Stimulated activated CD8-positive, alpha-beta memory T cell treated with anti-CD3 and anti-CD28 coated beads, Interleukin-15, amount 100 ng/mL, for 24 hours (primary cell): ENCODE measurements at places on chromosomes 5 and 9.

DNA sequence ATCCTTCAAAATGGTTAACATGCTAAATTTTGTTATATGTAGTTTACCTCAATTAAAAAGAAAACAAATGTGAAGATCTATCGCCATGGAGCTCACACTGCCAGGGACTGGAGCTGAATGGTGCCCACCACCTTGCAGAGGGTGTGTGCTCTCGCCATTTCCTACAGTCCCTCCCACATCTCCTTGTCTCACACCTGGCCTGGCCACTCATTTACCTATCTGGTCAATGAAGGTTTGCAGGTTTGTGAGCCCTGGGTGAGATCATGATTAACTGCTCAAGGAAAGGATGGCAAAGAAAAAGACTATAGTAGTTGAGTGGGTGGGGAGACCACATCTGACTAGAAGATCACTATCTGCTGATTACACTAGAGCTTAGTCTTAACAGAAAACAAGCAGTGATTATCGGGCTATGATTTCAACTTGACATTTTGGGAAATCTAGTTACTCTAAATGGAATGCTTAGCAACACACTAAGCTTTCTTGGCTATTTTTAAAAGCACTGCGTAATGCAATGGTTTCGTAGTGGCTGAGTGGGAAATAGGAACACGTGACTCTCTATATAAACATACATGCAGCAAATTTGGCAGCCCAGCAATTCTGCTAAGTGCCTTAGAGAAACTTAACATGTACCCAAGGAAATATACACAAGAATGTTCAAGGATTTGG lies 27.3 kb downstream of the PUM3 start:
- no peak for DNase-seq

DNA sequence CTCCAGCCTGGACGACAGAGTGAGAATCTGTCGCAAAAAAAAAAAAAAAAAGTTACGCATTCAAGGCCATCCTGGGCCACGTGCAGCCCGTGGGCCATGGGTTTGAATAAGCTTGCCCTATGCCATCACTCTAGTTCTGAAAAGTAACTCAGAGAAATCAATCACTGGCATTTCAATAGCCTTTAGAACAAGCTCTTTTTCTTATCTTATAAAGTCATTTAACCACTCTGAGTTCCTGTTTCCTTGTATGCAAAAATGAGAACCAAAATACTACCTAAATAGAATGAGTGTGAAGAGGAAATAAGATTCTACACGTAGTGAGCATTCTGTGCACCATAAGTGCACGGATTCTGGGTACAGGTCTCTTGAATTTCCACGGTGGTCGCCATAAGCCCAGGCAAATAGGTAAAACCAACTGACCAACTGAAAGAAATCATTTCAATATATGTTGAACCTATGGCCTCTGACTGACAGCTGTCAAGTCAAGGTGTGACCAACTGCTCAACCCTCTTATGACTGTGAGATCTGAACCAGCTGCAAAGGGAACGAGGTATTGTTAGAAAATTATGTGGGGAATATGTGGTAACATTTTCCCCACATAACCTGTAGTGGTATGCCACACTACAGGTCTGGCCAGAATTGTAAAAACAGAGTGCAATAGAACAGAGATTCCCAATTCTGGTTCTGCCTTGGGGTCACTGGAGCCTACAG lies 143.9 kb upstream of the LHFPL2 start:
- no peak for DNase-seq

DNA sequence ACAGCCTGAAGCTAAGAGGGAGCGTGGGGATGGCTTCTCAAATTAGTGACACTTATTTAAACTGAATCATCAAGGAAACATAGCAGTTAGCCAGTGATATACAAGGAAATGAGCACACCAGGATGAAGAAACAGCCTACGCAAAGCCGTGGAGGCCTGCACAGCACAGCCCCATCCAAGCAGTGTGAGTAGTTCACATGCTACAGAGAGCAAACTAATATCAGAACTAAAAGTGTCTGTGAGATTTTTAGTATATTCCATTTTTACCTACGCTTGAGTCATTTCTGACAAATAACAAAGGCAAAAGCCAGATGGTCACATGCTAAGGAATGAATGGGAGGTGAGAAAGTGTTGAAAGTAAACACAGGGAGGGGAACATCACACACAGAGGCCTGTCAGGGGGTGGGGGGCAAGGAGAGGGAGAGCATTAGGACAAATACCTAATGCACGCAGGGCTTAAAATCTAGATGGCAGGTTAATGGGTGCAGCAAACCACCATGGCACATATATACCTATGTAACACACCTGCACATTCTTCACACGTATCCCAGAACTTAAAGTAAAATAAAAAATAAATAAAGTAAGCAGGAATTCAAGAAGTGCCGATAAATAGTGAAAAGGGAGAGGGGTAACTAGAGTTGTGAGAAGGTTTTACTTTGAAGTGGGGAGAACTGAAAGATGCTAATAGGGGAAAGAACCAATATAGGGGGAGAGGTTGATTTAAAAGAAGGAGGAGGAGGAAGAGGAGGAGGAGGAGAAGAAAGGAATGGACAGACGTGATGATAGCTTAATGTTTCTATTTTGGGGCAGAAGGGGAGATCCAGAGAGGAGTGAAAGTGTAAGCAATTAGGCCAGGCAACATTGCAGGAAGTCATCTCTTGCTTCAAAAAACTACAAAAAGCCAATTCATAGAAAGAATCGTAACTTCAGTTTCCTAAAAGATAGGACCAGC lies 100.9 kb upstream of the PTGER4 start:
- no peak for DNase-seq

DNA sequence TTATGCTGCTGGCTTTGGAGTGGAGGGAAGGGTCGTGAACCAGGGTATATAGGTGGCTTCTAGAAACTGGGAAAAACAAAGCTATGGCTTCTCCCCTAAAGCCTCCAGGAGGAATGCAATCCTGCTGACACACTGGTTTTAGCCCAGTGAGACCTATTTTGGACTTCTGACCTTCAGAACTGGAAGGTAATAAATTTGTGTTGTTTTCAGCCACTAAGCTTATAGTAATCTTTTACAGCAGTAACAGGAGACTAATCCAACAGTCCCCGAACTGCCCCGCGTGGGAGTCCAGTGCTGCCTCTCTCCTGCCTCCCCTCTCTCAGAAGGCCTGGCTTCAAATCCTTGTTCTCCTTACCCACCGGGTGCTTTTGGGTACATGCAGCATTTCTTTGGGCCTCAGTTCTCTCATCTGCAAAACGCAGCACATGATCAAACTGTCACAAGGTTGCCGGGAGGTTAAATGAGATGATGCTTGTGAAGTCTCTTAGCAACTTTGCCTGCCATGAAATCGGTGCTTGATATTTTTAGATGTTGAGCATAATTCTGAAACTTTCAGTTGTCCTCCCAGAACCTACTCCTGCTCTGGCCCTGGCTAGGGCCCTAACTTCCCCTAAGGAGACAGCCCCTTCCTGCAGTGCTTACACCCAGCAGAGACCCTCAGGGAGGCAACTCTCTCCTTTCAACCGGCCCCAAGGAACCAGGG lies 127.3 kb upstream of the BOD1 start:
- no peak for DNase-seq

DNA sequence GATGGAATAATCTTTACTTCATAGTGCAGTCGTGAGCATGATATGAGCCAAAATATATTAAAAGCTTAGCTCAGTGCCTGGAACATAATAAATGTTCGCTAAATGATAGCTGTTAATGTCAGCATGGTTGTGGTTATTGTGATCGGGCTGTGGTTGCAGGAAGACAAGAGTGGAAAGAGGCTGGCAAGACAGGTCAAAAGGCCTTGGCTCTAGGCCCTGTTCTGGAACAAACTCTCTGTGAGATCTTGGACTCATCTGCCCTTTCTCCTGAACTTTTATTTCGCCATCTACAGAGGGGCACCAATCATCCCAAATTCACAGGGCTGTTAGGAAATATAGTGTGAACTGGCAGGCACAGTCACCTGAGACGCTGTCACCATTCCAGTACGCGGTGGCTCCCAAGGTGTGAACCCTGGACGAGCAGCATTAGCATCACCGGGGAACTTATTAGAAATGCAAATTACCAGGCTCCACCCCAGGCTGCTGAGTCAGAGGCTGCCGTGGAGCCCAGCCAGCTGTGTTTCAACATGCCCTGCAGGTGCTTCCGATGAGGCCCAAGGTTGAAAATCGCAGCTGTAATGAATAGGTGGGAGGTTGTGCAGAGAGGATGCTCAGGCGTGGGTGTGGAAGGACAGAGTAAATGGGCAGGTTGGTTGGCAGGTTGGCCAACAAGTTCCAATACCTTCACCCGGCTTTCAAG lies 50.2 kb upstream of the SAP30L start:
- no peak for DNase-seq

GRCh38 chr5:175261037-175261436 lies 182.9 kb downstream of the DRD1 start:
- no peak for DNase-seq

DNA sequence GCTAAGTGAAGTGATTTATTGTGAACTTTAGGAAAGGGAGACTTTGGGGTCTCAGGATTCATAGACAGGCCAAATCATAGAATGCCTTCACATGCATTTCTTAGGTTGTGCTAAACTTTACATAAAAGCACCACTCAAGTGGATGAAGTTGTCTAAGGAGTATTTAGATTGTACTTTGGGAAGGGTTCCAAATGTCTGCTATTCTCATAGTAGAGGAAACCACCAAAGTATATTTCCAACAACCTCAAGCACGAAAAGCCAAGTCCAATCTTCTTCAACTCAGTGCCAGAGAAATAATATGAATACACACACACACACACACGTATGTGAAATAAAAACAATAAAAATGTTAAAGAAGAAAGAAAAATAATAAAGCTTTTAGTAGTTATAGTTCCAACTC lies 41.8 kb downstream of the ENC1 start:
- no peak for DNase-seq

- DNase-seq: no peak
These were observed 174.6 kb downstream of the ADAMTS6 start for GRCh38 chr5:65307088-65307487.

GRCh38 chr5:135833961-135834638 lies 363 bp upstream of the SLC25A48 start:
- no peak for DNase-seq

DNA sequence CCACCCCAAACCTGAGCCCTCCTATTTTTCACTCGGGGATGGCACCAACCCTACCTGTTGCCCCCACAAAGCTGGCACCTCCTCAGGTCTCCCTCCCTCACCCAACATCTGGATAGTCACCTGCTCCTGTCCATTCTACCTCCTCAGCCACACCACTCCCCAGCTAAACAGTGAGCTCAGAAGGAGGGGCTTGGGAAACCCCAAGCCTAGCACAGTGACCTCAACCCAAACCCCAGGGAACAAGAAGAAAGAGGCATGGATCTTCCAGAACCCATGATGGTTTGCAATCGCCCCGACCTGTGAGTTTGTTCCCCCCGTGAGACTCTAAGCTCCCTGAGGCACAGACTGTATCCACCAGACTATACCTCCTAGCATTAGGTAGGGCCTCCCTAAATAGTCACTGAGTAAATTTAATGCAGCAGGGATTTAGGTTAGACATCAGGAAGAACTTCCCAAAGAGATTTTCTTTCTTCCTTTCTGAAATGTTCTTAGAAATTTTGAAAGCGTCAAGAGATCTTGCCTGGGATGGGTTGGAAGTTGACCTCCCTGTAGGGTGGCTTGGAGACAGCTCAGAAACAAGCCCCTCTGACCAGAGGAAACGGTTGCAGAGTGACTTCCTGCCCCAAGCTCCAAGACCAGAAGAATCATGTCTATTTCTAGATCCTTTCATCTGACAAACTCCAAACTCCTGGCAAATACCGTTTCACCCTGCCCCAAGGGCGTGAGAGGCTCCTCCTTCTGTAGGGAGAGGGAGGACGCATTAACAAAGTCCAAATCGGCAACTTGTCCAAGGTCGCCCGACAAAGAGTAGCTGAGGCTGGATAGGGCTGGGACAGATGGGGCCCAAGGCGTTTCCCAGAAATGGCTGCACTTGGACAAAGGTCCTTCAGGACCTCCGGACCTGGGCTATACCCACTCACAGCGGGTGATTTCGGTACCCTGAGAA lies 4.1 kb downstream of the FIBCD1 start:
- DNase-seq: no peak

- DNase-seq: no peak
These were observed 150.4 kb downstream of the GABRB2 start for GRCh38 chr5:161396171-161396570.

DNA sequence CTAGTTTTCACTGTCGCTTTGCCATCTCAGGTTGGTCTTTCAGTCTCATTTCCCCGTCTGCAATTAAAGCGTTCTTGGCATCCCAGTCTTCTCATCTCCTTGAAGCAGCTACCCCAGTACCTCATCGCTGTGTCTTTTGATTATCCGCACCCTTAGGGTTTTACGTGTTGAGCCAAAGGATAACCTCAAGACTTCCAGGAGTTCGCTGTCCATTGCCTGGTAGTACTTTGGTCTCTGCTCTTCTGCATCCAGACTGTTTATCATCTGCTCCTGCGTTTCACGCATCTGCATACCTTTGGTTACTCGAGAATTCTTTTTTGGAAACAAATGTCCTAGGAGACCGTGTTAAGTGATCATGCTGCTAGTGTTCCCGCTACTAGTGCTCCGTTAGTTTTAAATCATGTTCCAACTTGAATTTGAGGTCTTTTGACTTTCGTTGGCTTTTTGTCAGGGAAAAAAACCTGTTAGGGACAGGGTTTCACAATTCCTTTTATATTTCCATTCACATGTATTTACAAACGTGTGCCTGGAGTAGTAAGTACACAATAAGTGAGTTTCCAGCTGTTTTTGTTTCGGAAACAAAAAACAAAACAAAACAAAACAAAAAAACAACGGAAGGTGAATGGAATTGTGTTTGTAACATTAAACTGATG lies 888 bp downstream of the RABGAP1 start:
- DNase-seq: no peak

DNA sequence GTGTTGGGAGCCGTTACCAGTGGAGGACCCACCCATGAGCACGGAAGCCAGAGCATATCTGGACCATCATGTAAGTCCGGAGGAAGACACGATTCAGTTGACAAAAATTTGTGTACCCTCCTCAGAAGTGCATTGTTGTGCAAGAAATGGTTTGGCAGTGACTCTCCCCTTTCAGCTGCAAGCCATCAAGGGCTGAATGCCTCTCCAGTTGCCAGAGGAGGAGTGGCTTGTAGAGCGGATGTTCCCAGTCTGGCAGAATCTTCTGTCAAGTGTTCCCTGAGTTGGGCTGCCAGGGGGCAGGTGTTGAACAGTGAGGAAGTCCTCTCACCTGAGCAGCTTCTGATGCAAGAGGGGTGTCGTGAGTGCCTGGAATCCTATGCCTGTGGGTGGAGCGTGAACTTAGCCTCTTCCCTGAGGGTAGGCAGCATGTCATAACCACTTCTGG lies 27.6 kb upstream of the CDKN2AIPNL start:
- DNase-seq: no peak

GRCh38 chr9:85478847-85479246 lies 262.9 kb downstream of the AGTPBP1 start:
- DNase-seq: no peak

GRCh38 chr9:3170819-3171218 lies 326.9 kb upstream of the PUM3 start:
- DNase-seq: no peak

- no peak for DNase-seq
These were observed 34.8 kb downstream of the SNX24 start for GRCh38 chr5:122880170-122880689.

DNA sequence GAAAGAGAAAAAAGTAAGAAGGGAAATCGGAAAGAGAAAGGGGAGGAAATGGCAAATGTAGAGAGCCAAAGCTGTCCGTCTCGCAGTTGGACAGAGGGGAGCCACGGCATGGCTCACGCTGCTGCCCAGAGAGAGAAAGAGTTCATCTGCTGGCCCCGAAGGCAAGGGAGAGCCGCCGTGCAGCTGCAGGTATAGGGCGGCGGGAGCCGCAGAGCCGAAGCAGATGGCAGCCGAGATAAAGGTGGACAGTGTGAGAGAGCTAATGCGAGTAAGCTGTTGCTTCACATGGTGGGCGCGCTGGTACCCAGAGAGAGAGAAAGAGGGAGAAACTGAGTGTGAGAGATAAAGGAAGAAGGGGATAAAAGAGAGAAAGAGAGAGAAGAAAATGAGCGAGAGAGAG lies 188.4 kb upstream of the PPP1R26 start:
- DNase-seq: no peak
